ENCODE measurements at places on chromosomes 1 and 21.

DNA sequence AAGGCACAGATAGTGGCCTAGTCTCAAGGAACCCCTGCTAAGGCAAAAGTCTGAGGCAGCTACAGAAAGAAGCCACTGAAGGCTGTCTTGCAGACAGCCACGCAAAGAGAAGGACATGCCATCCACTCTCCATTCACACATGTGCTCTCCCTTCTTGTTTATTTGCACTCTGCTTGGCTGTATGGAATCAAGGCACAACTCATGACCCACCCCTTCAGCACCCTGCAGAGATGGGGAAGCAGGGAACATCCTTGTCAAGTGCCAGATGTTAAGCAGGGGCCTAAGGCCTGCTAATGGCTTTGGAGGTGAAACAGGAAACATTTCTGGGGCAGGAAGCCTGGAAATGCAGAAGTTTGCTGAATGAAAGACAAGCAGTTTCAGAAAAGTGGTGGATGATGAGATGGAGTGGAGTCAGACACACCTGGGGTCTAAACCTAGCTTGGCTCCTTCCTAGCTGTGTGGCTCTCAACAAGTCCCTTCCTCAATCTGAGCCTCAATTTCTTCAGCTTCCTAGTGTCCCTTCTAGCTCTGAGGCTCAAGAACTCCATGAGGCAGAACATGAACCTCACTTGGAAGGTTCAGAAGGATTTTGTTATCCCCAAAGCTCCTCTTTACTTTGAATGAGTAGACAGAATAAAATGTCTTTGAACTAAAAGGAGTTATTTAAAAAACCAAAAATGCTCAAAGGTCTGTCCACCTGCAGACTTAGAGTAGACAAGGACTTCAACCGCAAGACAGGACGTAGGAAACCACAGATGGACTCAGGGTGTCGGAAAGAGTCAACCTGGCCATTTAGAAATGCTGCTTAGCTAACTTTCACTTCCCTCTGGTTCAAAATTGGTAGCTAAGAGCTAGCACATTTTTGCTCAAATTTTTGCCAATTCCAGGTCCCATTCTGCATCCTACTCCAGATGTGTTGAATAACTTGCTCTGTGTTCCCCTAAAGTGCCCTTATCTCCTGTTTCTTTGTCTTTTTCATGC lies 283.1 kb downstream of the PLPP3 start:
- no peak for DNase-seq

GRCh38 chr1:67572594-67573221 lies 112.3 kb upstream of the GADD45A start:
- no peak for DNase-seq

DNA sequence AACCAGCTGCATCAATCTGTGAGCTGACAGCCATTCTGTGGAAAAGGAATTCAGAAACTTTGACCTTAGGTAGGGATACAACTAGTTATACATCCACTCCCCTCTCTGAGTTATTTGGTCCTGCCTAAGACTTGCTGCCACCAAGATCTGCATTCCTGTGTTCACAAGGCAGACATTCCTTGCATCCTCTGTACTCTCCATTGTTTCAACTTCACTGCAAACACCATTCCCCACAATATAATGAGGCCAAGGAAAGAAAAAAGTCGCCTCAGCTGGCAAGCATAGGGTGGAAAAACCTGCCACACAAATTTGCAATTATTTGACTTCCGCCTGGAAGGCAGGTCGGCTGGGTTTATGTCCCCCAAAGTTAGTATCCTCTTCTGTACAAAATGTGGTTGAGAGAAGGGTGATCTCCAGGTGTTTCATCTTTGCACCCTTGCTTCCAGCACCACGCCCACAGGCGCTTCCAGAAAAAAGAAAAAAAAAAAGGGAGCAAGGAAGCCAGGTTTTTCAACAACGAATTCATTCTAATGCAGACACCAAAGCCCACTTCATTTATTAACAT lies 676 bp upstream of the CTTNBP2NL start:
- DNase-seq = no peak

DNA sequence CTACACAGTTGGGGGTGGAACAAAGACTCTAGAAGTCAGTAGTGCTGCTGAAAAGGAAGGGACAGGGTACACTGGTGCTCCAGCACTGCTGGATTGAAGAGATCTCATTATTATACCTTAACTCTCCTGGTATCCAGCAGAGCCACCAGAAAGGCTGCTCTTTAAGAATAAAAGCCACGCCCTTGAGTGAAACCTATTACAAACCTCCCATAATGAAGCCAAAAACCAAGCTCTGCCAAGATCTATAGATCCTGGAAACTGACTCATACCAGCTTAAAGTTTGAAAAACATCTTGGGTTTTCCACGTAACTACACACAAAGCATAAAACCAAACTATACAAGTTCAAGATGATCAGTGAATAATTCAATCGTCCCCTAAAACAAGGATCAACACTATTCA lies 38.0 kb downstream of the ADSS2 start:
- no peak for DNase-seq

DNA sequence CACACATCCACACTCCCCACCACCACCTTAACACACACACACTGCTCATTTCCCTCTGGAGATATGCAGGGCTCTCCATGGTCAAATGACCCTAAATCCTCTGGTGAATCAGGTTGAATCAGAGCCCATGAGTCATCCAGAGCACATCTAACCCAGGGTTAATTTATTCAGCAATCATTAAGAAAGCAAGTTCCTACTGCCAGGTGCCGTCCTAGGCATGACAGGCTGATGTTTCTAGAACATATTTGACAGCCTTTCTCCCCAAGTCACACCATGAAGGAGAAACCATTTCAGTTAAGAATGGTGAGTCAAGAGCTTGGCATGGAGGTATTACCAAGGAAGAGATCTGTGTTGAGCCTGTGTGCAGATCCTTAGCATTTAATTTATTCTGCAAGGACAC lies 194.3 kb upstream of the CAMK1G start:
- no peak for DNase-seq

DNA sequence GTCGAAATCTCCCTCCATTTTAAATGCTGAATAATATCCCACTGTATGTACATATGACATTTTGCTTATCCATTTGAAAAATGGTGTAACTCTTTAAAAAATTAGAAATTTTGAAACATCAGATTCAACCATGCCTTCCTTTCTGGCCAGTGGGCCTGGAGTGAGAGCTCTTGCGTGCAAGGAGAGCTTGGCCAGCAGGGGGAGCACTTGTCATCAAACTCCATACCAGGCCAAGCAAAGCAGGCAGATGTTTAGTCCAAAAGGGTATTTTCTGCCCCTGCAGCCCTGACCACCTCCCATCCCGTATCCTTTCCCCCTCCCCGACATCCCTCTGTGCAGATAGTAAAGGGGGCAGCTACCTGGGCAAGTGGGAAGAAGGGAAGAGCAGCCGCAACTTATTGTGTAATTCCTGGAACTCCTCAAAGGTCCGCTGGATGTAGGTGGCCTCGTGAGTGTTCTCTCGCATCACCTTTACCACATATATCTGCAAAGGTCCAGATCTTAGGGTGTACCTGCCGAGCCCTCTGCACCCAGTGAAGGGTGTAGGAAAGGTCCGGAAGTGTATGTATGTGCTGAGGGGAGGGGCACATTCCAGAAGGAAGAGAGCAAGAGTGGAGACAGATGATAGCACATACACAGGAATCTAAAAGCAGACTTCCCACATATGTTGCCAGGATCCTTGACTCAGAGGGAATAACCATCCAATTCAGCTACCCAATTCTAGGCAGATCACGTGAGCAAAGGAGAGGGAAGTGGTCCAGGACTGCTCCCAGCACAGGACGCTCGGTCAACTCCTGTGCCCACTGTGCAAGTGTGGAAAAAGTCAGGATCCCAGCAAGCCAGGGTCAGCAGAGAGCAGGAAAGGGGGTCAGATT lies 19.9 kb upstream of the PPP1R15B start:
- DNase-seq = no peak

GRCh38 chr1:164440232-164440631 lies 118.8 kb upstream of the PBX1 start:
- DNase-seq = peak; percentile 47

GRCh38 chr21:43877936-43878575 lies 13.0 kb downstream of the AGPAT3 start:
- no peak for DNase-seq

DNA sequence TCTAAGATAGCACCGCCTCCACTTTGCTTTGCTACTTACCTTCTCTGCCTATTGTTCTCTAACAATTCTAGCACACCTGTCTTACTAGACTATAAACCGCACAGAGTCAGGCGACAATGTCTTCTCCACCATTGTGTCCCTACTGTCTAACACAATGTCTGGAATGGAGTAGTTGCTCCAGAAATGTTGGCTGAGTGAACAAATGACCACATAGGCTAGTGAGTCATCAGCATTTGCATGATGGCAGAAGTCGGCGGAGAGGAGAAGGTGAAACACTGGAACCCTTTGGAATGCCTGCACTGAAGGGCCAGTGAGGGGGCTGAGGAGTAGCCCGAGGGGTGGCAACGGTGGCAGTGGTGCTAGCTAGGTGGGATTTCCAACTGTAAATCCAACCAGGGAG lies 14.0 kb upstream of the PABPC4 start:
- no peak for DNase-seq

DNA sequence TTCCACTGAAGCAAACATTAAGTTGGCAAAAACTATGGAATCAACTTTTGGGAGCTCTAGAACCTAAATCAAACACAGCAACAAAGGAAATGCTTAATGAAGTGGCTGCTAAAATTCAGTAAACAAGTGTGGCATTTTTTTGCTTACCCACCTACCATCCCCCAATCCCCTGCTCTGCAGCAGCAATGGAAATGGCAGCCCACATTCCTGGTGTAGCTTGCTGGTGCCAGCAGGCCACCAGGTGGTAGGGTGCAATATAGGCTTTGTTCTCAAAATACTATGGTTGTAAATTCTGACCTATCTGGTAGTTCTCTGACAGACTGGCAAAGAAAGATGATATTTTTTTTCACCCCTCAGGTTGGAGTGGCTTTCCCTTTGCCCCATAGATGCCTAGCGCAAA lies 42.8 kb downstream of the SHCBP1L start:
- peak; percentile 17 for DNase-seq

DNA sequence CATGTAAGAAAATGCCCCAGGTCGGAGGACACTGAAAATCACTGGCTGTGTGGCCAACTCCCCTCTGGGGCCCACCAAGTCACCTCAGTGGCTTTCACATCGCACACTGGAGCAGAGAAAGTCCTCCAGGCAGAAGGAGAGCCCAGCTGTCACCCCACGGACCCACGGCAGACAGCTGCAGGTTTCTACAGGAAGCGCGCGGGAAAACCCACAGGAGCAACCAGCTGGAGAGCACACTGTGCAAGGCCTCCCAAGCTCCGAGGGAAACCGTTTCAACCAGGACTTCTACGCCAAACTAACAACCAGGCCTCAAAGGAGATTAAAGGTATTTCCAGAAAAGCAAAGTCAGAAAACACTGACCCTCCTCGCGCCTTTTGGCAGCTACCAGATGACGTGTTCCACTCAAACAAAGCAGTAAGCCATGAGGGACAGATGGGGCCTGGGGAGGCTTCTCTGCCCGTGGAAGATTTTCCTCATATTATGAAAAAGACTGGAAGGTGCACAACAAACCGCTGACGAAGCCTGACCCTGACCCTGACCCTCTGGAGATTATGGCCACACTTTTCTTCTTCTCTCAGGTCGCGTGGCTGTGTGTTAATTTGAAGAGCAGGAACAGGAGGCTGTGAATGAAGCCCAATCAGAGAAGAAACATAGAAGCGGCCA lies 21.0 kb downstream of the WDR4 start:
- DNase-seq = no peak

GRCh38 chr1:195450794-195451193 lies 1157.4 kb downstream of the KCNT2 start:
- DNase-seq = no peak

- DNase-seq = no peak
Observed at GRCh38 chr21:31220575-31220974, 123.5 kb downstream of the TIAM1 start.

DNA sequence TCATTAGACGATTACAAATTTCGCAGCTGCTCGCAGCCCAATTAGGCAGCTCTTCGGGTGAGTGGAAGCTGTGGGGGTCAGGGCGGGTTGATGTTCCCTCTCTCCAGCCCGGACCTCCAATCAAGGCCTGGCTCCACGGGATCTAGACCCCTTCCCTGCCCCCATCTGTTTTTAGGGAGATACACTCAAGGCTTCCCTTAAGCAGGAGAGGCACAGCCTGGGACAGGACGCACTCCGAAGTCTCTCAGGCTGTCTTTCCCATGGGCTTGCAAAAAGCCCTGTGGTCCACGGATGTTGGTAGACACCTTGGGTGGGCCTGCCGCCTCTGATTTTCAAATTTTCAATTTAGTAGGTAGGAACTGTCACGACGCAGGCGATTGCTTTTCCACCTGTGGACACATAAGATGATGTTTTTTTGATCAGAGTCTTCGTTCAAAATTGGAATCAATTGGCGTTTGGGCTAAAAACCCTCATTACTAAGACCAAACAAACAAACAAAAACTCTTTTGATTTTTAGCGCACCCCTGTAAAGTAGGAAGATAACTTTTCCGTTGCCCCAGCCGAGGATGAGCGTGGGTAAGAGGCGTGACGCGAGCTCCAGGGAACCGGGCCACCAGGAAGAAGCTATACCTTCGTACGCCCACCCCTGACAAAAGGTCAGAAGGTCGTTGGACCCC lies 2.5 kb upstream of the LHX8 start:
- DNase-seq = no peak

- no peak for DNase-seq
Observed at GRCh38 chr21:27315373-27315772, 348.5 kb upstream of the ADAMTS5 start.

- no peak for DNase-seq
Observed at GRCh38 chr1:94142583-94142982, 21.6 kb upstream of the ABCA4 start.

- no peak for DNase-seq
Observed at GRCh38 chr1:176802316-176802715, 339.3 kb downstream of the PAPPA2 start.

- no peak for DNase-seq
Observed at GRCh38 chr1:167658574-167659328, 28.7 kb downstream of the RCSD1 start.

GRCh38 chr21:35814858-35815619 lies 245.3 kb downstream of the SETD4 start:
- no peak for DNase-seq

DNA sequence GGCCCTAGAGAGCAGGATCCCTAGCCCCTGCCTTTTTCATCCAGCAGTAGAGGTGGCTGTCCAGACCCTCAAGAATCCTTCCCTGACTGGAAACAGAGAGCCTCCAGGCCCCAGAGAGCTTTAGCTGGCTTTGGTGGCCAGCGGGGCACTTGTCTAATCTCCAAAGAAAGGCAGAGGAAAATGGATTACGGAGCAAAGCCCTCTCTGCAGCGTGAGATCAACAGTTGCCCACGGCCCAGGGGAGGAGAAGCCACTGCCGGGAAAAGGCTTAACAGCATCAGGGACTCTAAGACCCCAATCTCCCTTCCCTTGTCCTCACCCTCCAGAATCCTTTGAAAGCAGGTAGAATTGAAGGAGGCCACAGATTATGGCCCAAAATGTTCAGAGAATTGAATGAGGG lies 35.8 kb upstream of the GRIK3 start:
- no peak for DNase-seq

DNA sequence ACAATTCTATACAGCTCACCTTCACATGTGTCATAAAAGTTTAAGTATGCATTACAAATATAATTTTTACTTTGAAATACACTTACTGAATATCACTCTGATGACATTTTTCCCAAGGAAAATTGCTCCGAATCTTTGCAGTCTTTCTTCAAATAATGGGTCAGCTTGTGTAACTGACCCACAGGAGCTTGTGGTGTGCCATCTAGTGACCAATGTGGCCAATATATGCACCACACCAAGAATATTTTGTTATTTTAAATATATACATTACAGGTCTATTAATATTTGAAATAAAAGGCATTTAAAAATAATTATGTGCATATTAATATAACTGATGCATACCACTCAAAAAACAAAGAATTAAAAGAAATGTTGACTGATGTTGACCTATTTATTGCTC lies 271.4 kb downstream of the TBX15 start:
- no peak for DNase-seq

- no peak for DNase-seq
Observed at GRCh38 chr1:39494671-39495410, 3.4 kb downstream of the BMP8A start.

Measured in iPS DF 19.7 (cell line).